ENCODE measurements at places on chromosomes 7 and 10. TPM values are rescaled to one million over a fixed set of nuclear protein-coding genes. Genes with fewer than 3 reads are reported as not detected.

Gene ATP5MK
- 436 TPM for total RNA-seq

Gene CRPPA
- 0.59 TPM for total RNA-seq

Gene SPDYE1
- total RNA-seq: not detected

Gene SHH
- total RNA-seq: not detected

GRCh38 chr7:577741-578370, 58.2 kb upstream of the PDGFA start:
- H3K4me3 ChIP-seq: no peak overlapping the region
- H3K36me3 ChIP-seq: peaks cover 22% of the 10 kb centered on the region
- no peak overlapping the region for H3K27ac ChIP-seq
- H3K4me1 ChIP-seq: peaks cover 2% of the 10 kb centered on the region

GRCh38 chr10:43892062-43892770, 243.5 kb upstream of the ZNF32 start:
- no peaks in the 10 kb centered on the region for H3K4me1 ChIP-seq
- no peaks in the 10 kb centered on the region for H3K27me3 ChIP-seq
- no peak for DNase-seq
- H3K27ac ChIP-seq: no peak overlapping the region
- H3K4me3 ChIP-seq: no peak overlapping the region
- no peaks in the 10 kb centered on the region for H3K36me3 ChIP-seq

DNA sequence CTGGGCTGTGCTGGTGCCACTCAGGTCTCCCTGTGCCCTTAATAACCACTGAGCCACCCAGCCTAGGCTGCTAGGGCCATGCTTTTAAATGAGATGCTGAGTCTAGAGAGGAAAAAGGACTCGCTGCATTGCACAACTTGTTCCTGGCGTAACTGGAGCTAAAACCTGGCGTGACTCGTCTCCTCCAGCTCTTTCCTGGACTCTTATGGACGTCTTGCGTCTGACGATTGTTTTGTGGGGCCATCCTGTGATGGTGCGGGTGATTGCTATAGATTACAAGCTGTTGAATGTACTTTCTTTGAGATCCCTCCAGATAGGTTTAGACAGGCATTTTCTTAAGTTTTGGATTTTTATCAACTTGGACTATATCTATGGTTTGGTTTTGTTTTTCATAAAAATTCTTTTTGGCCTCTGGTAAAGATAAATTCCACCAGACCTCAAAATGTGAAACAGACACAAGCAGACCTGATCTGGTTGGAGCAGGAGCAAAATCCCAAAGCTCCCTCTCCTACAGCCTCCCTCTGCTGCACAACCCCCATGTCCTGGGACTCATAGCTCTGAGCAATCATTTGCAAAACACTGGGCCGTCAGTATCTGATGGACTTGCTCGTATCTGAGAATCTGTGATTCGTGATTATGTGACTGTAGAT, 230.3 kb downstream of the ARHGAP12 start:
- no peaks in the 10 kb centered on the region for H3K27me3 ChIP-seq
- DNase-seq: no peak
- H3K36me3 ChIP-seq: no peaks in the 10 kb centered on the region
- H3K27ac ChIP-seq: no peak overlapping the region

- H3K36me3 ChIP-seq: peaks cover 7% of the 10 kb centered on the region
- peak overlapping the region; percentile 54 for H3K27ac ChIP-seq
- no peak overlapping the region for H3K4me3 ChIP-seq
- H3K4me1 ChIP-seq: peaks cover 71% of the 10 kb centered on the region
- DNase-seq: peak; percentile 38
Measured at GRCh38 chr7:24896031-24896501, 83.9 kb downstream of the OSBPL3 start.

GRCh38 chr7:39882148-39882784, 67.8 kb upstream of the CDK13 start:
- no peak for DNase-seq
- H3K27me3 ChIP-seq: peaks cover 8% of the 10 kb centered on the region
- H3K4me3 ChIP-seq: no peak overlapping the region
- H3K4me1 ChIP-seq: no peaks in the 10 kb centered on the region

- H3K27ac ChIP-seq: peak overlapping the region; percentile 33
- DNase-seq: no peak
- H3K27me3 ChIP-seq: no peaks in the 10 kb centered on the region
- no peak overlapping the region for H3K4me3 ChIP-seq
- no peaks in the 10 kb centered on the region for H3K36me3 ChIP-seq
- peaks cover 42% of the 10 kb centered on the region for H3K4me1 ChIP-seq
Measured at GRCh38 chr10:69428165-69428564, 11.4 kb upstream of the TACR2 start.

DNA sequence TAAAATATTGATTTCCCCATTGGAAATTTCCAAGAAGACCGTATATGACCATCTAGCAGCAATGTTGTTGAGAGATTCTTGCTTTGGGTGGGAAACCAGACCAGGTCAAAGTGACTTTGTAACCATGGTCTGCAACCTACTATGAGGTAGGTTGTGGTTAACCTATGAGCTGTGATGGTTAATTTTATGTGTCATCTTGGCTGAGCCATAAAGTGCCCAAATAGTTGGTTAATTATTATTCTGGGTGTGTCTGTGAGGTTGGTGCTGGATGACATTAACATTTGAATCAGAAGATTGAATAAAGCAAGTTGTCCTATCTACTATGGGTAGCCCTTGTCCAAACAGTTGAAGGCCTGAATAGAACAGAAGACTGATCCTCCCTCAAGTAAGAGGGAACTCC, 18.3 kb upstream of the RALA start:
- H3K27ac ChIP-seq: no peak overlapping the region
- H3K27me3 ChIP-seq: peaks cover 3% of the 10 kb centered on the region
- H3K4me3 ChIP-seq: no peak overlapping the region
- no peaks in the 10 kb centered on the region for H3K36me3 ChIP-seq
- peaks cover 48% of the 10 kb centered on the region for H3K4me1 ChIP-seq

DNA sequence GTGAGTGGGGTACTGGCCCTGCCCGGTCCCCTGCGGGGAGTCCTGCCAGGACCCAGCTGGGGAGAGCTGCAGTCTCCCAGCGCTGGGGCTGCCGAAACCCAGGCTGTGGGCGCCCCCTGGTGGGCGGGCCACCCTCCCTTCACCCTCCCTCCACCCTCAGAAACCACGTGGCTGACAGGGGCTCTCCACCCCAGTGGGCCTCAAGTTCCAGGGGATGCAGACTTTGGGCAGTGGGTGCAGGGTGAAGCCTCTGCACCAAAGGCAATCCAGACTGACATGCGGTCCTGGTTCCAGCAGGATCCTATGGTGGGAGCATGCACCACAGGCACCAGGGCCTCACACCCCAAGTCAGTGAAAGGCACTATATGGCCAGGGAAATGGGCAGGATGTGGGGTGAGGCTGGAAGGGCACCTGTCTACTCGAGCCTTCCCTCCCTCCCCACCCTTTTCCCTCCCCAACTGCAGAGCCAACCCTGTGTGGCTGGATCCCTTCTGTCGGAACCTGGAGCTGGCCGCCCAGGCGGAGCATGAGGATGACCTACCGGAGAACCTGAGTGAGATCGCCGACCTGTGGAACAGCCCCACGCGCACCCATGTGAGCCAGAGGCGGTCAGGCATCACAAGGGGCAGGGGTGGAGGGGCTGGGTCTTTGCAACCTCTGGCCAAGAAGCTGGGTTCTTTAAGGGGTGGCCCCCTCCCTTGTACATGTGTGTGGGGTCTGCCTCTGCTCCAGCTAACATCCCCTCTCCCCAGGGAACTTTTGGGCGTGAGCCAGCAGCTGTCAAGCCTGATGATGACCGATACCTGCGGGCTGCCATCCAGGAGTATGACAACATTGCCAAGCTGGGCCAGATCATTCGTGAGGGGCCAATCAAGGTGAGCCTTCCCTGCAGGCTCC, 38.8 kb downstream of the PSAP start:
- no peaks in the 10 kb centered on the region for H3K27me3 ChIP-seq
- H3K36me3 ChIP-seq: peaks cover 6% of the 10 kb centered on the region
- H3K27ac ChIP-seq: no peak overlapping the region
- no peak overlapping the region for H3K4me3 ChIP-seq
- no peaks in the 10 kb centered on the region for H3K4me1 ChIP-seq
- DNase-seq: peak; percentile 83

DNA sequence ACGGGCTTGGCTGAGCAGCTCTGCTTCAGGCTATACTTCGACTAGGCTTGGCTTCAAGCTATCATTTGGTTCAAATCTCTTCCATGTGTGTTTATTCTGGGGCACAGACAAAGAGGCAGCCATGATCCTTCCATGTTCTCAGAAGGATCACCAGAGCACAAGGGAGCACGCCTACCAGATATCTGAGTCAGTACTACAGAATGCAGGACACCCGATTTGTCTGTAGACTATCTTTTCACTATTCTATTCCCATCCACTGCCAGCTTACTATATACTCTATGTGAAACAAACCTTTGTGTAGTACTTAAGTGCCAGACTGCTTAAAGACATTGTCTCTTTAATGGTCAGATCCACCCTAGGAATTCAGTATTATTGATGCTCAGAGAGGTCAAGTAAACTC, 35.1 kb downstream of the CH25H start:
- H3K4me3 ChIP-seq: no peak overlapping the region
- H3K27me3 ChIP-seq: peaks cover 26% of the 10 kb centered on the region
- no peaks in the 10 kb centered on the region for H3K36me3 ChIP-seq
- no peak for DNase-seq
- no peak overlapping the region for H3K27ac ChIP-seq

- no peak overlapping the region for H3K27ac ChIP-seq
- H3K4me1 ChIP-seq: no peaks in the 10 kb centered on the region
- peak; percentile 42 for DNase-seq
- H3K4me3 ChIP-seq: no peak overlapping the region
- H3K36me3 ChIP-seq: no peaks in the 10 kb centered on the region
Measured at GRCh38 chr10:127117125-127117524, 79.3 kb downstream of the INSYN2A start.

DNA sequence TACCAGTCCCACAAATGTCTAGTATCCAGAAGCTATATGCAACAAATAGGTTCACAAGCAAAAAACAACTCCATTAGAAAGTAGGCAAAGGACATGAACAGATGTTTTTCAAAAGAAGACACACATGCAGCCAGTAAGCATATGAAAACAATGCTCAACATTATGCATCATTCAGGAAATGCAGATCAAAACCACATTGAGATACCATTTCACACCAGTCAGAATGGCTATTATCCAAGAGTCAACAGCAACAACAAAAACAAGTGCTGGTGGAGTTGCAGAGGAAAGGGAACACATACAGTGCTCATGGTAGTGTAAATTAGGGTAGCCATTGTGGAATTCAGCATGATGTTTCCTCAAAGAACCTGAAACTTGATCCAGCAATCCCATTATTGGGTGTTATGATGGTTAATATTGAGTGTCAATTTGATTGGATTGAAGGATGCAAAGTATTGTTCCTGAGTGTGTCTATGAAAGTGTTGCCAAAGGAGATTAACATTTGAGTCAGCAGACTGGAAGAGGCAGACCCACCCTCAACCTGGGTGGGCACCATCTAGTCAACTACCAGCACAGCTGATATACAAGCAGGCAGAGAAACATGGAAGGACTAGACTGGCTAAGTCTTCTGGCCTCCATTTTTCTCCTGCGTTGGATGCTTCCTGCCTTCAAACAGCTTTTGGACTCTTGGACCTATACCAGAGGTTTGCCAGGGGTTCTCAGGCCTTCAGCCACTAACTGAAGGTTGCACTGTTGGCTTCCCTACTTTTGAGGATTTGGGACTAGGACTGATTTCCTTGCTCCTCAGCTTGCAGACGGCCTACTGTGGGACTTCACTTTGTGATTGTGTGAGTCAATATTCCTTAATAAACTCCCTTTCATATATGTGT, 218.4 kb upstream of the SEMA3D start:
- no peak overlapping the region for H3K4me3 ChIP-seq
- no peaks in the 10 kb centered on the region for H3K36me3 ChIP-seq
- H3K27me3 ChIP-seq: no peaks in the 10 kb centered on the region
- H3K4me1 ChIP-seq: no peaks in the 10 kb centered on the region
- no peak overlapping the region for H3K27ac ChIP-seq
- no peak for DNase-seq

- H3K27ac ChIP-seq: no peak overlapping the region
- peaks cover 17% of the 10 kb centered on the region for H3K4me1 ChIP-seq
- peaks cover 6% of the 10 kb centered on the region for H3K27me3 ChIP-seq
- no peaks in the 10 kb centered on the region for H3K36me3 ChIP-seq
- no peak for DNase-seq
Measured at GRCh38 chr7:93055543-93056107, 62.2 kb downstream of the SAMD9 start.

DNA sequence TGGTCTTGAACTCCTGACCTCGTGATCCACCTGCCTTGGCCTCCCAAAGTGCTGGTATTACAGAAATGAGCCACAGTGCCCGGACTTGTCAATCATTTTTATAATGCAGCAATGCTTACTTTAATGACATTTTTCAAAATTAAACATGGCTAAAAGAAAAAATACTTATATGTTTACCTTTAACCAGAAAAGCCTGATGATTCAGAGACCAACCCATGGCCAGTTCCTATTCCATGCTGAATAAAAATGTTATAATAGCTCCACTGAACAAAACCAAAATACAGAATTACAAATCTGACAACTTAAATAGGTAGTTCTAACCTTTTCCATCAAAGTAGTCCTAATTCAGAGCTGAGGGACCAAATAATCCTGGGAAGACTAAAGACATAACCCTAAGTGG, 21.6 kb downstream of the ZNF438 start:
- H3K36me3 ChIP-seq: no peaks in the 10 kb centered on the region
- no peak overlapping the region for H3K27ac ChIP-seq
- no peaks in the 10 kb centered on the region for H3K27me3 ChIP-seq
- DNase-seq: no peak
- H3K4me1 ChIP-seq: peaks cover 19% of the 10 kb centered on the region
- H3K4me3 ChIP-seq: no peak overlapping the region

- no peak overlapping the region for H3K27ac ChIP-seq
- no peak overlapping the region for H3K4me3 ChIP-seq
- H3K27me3 ChIP-seq: peaks cover 5% of the 10 kb centered on the region
- H3K4me1 ChIP-seq: peaks cover 6% of the 10 kb centered on the region
- H3K36me3 ChIP-seq: no peaks in the 10 kb centered on the region
- no peak for DNase-seq
Measured at GRCh38 chr10:103578782-103579382, 85.4 kb downstream of the NEURL1 start.

DNA sequence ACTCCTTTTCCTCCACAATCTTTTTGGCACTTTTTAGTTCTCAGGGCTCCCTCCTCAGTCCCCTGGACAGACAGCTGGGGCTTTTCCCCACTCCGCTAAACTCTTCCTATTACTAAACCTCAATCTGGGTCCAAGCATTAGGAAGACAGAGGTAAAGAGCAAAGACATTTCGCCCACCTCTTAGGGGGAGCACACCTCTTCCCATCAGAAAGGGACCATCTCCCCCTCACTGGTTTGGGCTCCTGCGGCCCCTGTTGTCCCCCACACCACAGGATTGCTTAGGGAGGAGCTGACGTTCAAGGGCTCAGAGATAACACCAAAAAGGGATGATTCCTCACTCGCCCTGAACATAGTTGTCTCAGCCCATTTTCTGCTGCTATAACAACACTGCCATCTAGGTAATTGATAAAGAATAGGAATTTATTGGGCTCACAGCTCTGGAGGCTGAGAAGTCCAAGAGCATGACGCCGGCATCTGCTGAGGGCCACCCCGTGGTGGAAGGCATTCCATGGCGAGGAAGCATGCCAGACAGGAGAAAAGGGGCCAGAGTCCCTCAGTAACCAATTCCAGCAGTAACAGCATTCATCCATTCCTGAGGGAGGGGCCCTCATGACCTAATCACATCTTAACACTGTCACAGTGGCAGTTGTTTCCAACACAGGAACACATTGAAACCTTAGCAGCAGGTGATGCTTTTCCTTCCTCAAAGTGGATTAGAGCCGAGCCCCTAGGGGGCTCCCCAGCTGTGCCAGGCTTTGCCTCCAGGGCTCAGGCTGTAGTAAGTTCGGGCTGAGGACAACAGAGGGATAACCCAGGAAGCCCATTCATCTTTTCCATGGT, 209.6 kb downstream of the EBF3 start:
- H3K27ac ChIP-seq: no peak overlapping the region
- no peak overlapping the region for H3K4me3 ChIP-seq
- peaks cover 5% of the 10 kb centered on the region for H3K4me1 ChIP-seq
- H3K36me3 ChIP-seq: peaks cover 58% of the 10 kb centered on the region

Data from activated CD4-positive, alpha-beta memory T cell treated with anti-CD3 and anti-CD28 coated beads for 36 hours (primary cell).